ENCODE measurements at places on chromosomes 5 and 9.

- DNase-seq, result no peak
Observed at GRCh38 chr9:138069731-138070456, 192.3 kb downstream of the CACNA1B start.

DNA sequence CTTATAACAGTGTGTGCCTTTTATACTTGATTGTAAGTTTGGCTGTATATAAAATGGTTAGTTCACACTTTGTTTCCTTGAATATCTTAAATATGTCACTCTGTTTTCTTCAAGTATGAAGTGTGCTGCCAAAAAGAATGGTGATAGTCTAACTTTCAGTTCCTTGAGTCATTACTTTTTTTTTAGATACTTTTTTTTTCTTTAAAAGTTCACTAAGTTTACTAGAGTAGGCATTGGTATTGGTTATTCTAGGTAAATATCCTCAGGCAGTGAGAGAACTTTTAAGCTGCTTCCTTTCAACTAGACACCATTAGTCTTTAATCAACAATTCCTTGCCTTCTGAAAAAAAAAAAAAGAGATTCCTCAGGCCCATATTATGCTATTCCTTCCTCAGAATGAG is 41.9 kb downstream of the SPEF2 start:
- DNase-seq, result no peak

DNA sequence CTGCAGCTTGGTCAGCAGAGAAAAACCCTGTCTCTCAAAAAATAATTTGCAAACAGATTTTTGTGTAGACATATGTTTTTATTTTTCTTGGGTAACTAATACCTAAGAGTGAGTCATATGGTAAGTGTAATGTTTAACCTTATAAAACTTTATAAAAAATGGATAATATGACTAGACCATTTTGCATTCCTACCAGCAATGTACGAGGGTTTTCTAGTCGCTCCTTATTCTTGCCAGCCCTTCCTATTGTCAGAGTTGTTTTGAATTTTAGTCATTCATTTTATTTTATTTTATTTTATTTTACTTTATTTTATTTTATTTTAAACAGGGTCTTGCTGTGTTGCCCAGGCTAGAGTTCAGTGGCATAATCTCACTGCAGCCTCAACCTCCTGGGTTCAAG is 37.8 kb downstream of the RABGAP1 start:
- no peak for DNase-seq

DNA sequence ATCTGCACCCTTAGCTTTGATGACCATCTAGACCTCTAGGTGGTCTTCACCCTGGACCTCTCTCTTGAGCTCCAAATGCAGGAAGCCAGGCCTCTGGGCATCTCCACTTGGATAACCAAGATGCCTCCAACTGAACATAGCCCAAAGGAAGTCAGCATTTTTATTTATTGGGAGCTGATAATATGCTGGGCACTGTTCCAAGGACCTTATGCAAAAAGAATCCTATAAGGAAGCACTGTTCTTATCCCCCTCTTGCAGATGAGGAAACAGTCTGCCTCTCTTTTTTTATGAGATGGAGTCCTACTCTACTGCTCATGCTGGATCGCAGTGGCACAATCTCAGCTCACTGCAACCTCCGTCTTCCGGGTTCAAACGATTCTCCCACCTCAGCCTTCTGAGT is 219.9 kb downstream of the CDK5RAP2 start:
- no peak for DNase-seq

DNA sequence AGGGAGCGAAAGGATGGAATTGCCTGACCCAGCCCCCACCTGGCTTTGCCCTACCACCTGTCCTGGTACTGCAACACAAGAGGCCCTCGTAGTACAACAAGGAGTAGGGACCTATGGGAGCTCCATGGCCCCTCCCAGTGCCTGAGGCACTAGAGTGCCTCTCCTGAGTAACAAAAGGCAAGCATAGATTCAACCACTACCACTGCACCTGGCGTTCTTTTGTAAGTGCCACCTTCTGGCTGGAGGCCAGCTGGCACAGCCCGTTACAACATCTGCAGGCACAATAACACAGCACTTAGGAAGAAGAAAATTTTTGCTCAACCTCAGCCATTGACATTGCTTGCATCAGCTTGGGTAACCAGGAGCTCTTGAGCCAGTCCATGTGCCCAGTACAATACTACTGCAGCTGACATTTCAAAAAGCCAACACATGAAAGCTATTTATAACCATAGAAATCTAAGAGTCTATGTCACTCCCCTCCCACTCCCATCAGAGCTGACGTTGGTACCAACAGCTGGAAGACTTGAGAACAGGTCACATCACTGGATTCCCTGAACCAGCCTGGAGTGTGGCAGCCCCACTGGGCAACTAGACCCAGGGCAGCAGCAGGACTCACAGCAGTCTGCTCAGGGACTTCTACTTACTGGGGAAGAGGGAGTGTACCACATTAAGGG is 17.7 kb upstream of the FAM174A start:
- no peak for DNase-seq

Data from stimulated activated CD4-positive, alpha-beta T cell treated with anti-CD3 and anti-CD28 coated beads, Interleukin-12 subunit alpha, Interleukin-12 subunit beta, amount 100 ng/mL, for 48 hours (primary cell).